Dermis blood vessel endothelial cell (primary cell): ENCODE measurements at places on chromosomes 16 and 17.

- DNase-seq: no peak
These were observed 57.7 kb downstream of the RMI2 start for GRCh38 chr16:11402745-11403533.

DNA sequence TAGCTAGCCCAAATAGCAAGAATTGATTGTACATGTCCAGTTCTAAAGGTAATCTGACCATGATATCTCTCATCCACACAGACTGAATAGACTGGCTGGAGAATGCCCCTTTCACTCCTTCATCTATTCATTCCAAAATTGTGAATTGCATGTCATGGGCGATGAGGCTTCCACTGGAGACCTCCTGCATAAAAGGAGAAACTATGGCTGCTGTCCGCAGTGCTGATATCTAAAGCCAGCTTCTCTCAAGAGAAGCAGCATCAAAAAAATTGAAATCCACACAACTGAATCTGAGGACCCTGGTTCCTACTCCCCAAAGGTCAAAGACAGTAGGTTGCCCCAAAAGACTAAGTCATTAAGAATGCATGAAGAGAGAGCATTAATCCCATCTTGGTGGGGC is 7.9 kb upstream of the SCNN1G start:
- peak; percentile 34 for DNase-seq

- DNase-seq: no peak
These were observed 350.5 kb downstream of the SOX9 start for GRCh38 chr17:72471296-72471695.

- DNase-seq: no peak
These were observed 10.3 kb upstream of the MED13 start for GRCh38 chr17:62075308-62075815.

DNA sequence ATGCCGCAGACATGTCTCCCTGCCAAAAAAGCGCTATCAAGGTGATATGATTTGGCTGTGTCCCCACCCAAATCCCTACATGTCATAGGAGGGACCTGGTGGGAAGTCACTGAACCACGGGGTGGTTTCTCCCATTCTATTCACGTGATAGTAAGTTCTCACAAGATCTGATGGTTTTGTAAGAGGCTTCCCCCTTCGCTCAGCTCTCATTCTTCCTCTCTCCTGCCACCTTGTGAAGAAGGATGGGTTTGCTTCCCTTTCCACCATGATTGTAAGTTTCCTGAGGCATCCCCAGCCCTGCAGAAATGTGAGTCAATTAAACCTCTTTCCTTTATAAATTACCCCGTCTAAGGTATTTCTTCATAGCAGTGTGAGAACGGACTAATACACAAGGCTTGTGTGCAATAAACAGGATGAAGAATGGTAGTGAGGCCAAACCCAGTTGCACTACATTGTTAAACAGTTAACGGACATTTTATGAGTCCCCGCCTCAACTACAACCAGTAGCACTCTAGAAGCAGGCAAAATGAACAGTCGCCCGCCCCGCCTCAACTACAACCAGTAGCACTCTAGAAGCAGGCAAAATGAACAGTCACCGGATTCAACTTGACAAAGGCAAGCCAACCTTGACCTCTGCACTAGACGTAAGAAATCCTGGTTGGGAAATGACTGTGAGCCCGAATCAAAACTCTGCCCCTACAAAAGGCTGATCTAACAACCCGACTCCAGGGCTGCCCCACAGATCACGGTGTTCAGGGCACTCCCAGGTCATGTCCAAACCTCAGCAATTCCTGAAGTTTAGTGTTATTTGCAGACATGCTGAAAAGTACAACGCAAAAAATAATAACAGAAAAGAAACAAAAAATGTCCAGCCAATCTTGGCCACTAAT is 26.3 kb downstream of the VPS53 start:
- DNase-seq: peak; percentile 66

DNA sequence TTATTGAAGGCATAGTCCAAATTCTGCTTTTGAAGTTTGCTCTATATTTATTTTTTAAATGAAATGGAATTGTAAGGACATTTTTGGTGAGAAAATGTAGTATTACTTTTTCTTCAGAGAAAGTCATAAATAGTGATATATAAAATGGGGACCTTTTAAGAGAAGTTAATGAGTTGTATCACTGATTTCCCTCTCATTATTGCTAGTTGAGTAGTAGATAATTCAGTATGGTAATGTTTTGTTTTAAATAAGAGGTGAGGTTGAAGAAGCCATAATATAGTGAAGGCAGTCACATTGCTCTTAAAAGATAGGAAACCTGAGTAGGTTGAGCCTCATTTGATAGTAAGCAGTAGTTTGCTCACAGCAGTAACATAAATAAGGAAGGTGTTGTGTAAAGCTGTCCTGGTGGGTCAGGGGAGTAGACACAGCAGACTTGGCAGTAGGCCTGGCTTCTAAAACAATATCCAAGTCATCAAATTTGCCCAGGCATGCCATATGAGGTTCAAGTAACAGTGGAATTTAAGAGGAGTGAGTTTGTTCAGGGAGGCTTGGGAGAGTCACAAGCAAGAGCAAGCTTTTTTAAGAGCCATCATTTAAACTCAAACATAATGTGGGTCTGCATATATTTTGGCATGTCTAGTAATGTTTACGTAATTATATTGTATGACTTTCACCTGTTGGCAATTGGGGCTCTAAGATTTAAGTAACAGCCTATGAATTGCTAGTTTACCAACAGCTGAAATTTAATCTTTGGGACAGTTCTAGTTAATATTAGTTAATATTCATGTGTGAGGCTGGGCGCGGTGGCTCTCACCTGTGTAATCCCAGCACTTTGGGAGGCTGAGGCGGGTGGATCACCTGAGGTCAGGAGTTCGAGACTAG is 6.5 kb downstream of the NFATC3 start:
- DNase-seq: peak; percentile 66
